ENCODE measurements at places on chromosomes 7 and 10.

- no peak for DNase-seq
These were observed 105.5 kb downstream of the TRIM24 start for GRCh38 chr7:138565451-138566114.

- no peak for DNase-seq
These were observed 631.5 kb upstream of the NRP1 start for GRCh38 chr10:33965795-33966581.

GRCh38 chr10:93081834-93082233, 8.1 kb downstream of the CYP26A1 start:
- DNase-seq: no peak

DNA sequence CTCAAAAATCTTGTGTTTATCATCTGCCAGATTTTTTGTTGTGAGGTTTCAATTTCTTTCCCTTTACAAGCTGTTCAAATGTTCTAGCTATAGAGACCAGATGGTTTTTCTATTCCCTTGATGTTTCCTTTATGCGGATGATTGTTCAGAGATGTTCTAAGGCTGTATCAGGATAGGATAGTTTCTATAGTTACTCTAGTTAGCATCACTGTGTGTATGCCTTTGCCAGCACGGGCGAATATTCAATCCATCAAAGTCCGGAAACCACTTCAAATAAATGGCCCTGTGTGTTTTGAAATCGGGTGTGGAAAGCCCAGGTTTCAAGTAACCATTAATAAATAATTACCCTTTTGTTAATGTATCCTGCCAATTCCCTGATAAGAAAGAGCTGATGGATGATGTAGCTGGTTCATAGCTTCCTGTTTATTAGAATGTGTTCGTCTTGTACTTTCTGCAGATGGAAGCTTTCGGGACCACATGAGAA, 149.8 kb upstream of the PRKCQ start:
- no peak for DNase-seq

DNA sequence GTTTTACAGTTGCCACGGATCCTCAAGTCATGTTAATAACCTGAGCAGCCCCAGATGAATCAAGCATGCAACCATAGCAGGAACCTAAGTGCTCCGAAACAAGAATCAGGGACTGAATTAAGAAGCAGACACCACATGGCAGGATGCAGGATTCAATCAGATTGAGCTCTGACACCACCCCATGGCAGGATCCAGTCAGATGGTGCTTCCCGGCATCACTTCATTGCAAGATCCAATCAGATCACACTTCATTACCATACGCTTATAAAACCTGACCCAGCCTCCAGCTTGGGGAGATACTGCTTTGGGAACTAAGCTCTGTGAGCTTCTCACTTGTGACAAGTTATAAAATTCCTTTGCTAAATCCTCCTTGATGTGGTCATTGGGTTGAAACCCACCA, 55.3 kb downstream of the ABCB4 start:
- DNase-seq: no peak

GRCh38 chr7:150410680-150411346, 31.7 kb downstream of the ZNF775 start:
- no peak for DNase-seq

DNA sequence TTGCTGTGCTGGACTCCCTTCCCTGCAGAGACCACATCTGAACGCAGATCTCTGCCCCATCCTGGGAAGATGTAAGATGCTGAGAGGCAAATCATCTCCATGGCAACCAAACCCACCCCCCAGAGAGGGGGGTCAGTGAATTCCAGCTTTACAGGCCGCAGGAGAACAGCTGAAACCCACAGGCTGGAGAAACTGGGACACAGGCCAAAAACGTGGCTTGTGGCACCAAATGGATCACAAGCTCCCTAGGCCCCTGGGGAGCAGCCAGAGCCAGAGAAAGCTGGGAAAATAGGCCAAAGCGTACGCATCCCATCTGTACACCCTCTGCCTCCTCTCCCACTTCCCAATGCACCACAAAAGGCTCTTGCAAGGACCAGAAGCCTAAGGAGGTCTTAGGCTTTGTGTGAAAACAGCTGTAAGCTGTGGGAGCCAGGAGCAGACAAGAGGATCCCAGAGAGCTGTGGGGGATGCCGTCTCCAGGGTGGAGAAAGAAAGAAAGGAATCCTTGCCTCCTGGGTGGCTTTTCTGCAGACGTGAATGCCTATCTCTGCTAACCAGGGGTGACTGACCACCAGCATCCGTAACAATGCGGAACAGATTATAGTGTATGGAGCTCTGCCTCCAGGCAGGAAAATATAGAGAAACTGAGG, 59.5 kb downstream of the TMEM130 start:
- no peak for DNase-seq

- DNase-seq: no peak
These were observed 588 bp downstream of the GLI3 start for GRCh38 chr7:42236266-42236975.

DNA sequence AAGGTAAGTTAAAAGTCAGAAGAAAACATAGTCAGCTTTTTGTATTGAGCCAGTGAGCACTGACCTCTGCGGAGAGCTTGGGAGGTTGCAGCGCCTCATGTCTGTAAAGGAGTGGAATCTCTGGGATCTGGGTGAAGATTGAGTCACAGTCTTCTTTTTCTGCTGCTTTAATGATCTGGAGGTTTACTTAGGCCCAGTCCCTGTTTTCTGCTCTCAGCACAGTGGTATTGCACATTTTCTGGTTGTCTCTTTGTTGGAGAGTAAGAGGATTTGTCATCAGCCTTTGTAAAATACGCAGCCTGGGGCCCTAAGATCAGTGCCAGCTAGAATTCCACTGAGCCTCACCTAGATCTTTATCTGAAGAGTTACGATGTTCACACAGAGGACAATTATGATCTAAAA, 58.3 kb upstream of the GJD4 start:
- peak; percentile 80 for DNase-seq

GRCh38 chr10:6525599-6526165, 54.4 kb downstream of the PRKCQ start:
- no peak for DNase-seq

- no peak for DNase-seq
These were observed 67.5 kb upstream of the ARHGAP21 start for GRCh38 chr10:24791084-24791726.

DNA sequence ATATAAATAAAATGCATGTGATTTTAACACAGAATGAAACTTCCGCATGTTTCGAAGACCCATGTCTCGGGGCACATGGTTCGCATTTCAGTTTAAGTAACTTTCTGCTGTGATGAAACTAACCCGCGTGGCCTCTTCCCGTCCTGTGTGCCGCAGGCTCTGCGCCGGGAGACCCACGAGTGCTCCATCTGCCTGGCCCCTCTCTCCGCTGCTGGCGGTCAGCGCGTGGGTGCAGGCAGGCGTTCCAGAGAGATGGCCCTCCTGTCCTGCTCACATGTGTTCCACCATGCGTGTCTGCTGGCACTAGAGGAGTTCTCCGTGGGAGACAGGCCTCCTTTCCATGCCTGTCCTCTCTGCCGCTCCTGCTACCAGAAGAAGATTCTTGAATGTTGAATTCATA, 35.7 kb downstream of the RNF32 start:
- DNase-seq: no peak

DNA sequence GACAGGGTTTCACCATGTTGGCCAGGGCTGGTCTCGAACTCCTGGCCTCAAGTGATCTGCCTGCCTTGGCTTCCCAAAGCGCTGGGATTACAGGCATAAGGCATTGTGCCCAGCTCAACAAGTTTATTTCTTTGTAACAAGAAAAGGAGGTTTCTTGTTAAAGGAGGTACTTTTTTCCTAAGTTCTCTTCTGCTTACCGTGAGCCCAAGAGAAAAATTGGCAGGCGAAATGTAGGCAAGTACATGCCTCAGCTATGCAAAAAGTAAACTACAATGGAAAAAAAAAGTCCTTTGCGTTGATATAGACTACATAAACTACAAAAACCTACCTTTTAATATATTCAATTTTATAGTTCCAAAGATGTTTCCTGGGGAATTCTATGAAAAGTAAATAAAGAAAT, 122.6 kb downstream of the DKK1 start:
- no peak for DNase-seq

- DNase-seq: no peak
These were observed 54.2 kb upstream of the FRMD4A start for GRCh38 chr10:14384915-14385314.

DNA sequence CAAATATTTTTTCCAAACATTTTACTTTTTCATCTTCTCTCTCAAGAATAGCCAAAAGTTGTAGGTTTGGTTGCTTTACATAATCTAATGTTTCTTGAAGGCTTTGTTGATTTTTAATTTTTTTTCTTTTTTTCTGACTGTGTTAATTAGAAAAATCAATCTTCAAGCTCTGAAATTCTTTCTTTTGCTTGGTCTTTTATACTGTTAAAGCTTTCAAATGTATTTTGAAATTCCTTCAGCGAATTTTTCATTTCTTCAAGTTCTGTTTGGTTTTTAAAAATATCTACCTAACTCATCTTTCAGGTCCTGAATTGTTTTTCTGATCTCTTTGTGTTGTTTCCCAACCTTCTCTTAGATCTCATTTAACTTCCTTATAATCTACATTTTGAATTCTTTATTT, 109.3 kb downstream of the SLC25A40 start:
- DNase-seq: no peak

GRCh38 chr7:156975620-156976019, 26.1 kb downstream of the NOM1 start:
- no peak for DNase-seq

DNA sequence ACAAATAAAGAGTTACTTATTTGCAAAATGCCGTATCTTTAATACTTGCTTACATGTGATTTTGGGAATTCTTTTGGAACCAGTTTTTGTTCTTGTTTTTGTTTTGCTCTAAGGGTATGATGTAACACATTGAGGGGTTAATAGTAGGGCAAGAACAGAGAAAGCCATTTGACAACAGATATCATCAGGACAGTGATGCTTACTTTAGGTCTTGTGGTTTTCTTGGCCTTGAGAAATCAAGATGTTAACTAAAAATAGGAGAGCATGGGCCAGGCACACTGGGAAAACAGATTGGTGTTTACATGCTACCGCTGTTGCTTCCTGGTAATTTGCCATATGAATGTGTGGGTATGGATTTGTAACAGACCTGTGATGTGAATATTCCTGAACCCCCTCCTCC, 3.7 kb downstream of the SAMD8 start:
- DNase-seq: no peak

GRCh38 chr10:121296881-121297585, 301.2 kb downstream of the FGFR2 start:
- no peak for DNase-seq

GRCh38 chr10:71727738-71728737, 8.5 kb upstream of the C10orf105 start:
- no peak for DNase-seq

GRCh38 chr7:36171503-36171902, 18.4 kb downstream of the EEPD1 start:
- no peak for DNase-seq

DNA sequence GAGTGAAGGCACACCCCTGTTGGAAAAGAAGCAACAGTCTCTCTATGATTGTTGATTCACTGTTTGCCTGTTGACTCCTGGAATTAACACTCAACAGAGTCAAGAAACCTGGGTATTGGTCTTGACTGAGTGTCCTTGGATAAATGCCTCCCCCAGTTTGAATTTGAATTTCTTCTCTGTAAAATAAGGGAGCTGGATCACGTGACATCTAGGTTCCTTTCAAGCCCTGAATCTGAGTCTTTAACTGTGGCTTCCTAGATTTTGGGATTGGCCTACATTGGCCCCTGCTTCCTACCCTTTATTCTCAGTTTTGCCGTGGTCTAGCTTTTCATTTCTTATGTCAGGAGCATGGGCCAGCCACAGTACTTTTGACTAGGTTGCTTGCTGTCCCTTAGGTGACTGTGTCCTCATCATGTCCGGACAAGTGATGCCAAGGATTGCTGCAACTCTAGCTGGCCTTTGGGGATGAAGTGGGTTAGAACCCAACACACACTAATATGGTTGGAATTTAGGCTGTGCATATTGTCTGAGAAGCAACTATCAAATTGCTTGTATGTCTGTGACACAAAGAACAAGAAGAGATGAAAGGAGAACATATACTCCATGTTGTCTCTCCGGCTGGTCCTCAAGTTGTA, 35.4 kb downstream of the CALD1 start:
- DNase-seq: no peak

- DNase-seq: no peak
These were observed 11.5 kb upstream of the TSGA13 start for GRCh38 chr7:130697820-130698219.

GRCh38 chr10:44233561-44234482, 151.1 kb downstream of the CXCL12 start:
- no peak for DNase-seq

- no peak for DNase-seq
These were observed 129.9 kb upstream of the LYZL2 start for GRCh38 chr10:30759423-30759822.

GRCh38 chr7:156162451-156162850, 350.2 kb upstream of the SHH start:
- DNase-seq: no peak

- DNase-seq: no peak
These were observed 134.9 kb downstream of the ADRA2A start for GRCh38 chr10:111211706-111212105.

GRCh38 chr10:100325158-100325557, 4.9 kb downstream of the PKD2L1 start:
- no peak for DNase-seq

GRCh38 chr7:79741684-79742083, 288.2 kb upstream of the MAGI2 start:
- DNase-seq: no peak

Measured in LNCaP clone FGC (cell line).